ENCODE measurements at places on chromosomes 3 and 15.

DNA sequence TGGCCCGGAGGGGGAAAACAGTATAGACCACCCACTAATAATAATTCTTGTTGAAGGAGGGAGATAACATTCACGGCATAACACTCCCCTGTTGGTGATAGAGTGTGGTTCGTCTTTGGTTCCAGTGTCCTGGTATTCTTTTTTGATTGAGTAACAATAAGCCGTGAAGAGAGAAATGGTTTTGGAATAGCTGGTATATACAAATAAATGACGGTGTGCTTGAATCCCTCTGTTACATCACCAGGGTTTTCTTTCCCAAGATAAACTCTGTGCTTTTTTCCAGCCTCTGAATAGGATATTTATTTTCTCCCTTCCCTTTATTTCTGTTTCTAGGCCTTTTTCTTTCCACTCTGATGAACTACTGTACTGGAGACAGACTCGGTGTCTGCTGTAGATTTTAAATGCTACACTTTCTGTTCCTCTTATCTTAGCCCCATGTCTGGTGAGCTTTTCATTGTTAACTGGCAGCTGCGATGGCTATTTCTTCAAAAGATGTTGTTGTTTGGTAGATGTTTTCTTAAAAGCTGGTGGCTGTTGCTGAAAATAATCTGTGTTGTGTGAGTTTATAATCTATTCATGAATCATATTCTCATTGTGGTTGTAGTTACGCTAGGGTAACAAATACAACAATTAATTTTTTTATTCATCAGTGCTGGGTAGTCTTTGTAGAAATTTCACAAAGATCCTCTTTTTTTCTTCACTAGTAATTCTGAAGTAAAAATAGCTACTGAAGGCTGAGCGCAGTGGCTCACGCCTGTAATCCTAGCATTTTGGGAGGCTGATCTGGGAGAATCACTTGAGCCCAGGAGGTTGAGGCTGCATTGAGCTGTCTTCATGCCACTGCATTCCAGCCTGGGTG lies 15.5 kb upstream of the SCAANT1 start:
- DNase-seq: no peak

DNA sequence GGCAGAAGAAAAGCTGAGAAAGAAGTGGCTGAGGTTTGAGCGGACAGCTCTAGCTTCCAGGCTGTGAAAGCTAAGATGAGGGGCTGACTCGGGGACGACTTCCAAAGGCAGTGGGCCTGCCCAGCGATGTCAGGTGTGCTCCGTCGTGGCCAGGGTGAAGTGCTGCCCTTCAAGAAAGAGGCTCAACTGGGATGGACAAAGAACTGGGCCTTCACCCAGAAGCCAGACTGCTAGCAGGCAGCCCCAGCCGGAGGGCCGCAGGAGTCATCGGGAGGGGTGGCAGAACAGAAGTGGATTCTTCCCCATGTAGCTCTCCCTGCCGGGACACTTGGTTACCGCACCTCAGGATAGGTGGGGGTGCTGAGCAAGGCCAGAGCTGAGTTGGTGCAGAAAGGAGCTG lies 13.1 kb upstream of the SEC13 start:
- no peak for DNase-seq

DNA sequence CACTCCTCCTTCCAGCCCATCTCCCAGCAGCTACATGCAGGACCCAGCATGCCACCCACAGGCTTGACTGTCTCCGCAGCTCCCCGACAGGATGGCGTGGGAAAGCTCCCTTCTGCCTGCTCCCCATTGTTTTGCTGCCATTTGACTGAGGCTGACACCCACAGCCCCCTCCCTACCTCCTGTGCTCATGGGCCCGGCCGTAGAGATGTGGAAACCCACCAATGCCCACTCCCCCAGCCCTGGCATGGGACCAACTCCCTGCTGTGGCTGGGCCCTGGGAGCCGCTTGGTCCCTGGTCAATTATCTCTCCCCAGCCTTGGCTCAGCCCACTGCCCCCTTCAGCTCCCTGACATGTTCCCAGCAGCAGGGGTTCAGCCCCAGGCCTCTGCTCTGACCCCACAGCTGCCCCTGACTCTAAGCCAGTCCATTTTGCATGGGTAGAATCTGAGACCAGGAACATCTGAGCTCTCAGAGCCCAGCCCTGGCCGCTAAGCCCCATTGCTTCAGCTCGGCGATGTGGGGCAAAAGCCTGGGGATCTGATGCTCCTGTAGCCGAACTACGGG lies 8.2 kb downstream of the C3orf22 start:
- DNase-seq: no peak

DNA sequence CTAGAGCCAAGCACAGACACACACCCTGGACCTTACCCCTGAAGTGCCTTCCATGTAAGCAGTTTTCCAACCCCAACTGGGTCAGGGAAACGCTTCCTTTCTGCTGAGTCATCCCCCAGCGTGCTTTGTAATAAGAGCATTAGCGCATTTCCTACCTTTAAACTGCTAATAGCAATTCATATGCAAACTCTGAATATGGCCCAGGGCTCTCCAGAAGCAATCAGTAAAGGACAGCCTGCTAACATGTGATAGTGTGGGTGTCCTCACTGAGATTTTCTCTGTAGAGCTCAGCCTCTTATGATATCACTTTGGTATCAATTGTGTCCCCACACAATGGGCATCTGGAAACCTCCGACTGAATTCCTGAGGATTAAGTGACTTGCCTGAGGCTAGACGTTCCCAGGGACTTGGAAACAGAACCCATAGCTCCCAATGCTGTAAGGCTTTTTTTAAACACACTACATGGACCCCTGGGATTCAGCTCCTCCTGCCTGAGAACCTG lies 5.6 kb downstream of the GABRB3 start:
- DNase-seq: no peak

GRCh38 chr3:188974856-188975599 lies 196.7 kb upstream of the TPRG1 start:
- peak; percentile 34 for DNase-seq

GRCh38 chr3:127221037-127221436 lies 28.1 kb downstream of the PRR23E start:
- no peak for DNase-seq

GRCh38 chr3:59938828-59939227 lies 889.0 kb upstream of the CFAP20DC start:
- no peak for DNase-seq

DNA sequence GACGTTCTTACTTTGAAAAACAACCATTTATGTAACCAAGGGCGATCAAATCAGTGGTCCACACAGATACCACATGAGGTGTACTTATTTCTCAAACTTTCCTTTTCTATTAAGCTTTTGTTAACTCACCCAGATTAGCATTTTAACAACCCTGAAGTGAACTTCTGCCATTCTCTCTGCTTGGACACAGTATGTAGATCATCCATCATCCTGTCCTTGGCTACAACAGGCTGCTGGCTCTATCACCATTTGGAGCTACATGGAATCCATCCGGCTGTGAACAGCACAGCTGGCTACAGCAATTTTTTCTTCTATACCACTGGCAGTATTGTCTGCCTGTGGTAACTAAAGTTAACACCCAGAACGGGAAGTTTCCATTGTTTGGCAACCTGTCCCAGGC lies 4.4 kb downstream of the SEMA6D start:
- no peak for DNase-seq

- no peak for DNase-seq
Measured at GRCh38 chr3:115252679-115253078, 105.6 kb upstream of the ZBTB20 start.

- no peak for DNase-seq
Measured at GRCh38 chr15:84772467-84772866, 24.1 kb downstream of the ZNF592 start.

GRCh38 chr15:55588815-55589115 lies 620 bp upstream of the PYGO1 start:
- no peak for DNase-seq

- DNase-seq: peak; percentile 90
Measured at GRCh38 chr3:127775398-127776109, 46.8 kb downstream of the MGLL start.

DNA sequence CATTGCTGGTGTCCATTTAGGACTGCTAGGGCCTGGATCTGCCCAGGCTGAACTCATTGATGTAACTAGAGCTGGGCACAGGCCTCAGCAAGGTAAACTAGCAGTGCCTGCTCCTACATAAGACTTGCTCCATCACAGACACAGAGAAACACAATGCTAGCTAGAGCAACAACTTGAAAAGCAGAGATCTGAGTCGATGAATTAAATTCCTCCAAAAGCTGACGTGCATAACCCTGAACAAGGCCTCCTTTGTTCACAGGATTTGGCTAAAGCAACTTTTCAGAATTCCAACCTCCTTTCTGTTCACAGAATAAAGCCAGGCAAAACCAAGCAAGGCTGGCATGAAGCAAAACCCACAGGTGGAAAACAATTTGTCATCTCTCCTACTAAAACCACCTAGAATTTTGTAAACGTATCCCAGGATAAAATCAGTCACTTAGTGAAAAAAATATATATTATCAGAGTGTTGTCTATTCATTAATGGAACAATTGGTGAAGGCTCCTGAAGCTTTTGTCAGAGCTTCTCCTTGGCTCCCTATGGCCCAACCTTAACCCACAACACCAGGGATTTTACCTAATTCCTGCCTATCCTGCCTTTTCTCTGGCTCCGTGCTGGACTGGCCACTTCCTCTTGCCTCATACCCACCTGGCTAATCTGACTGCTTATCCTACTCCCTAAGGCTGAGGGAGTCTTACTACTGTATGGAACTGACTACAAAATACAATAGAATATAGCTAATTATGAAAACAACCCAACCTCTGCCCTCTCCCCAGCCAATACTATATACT lies 39.9 kb downstream of the PLCH1 start:
- DNase-seq: no peak

- peak; percentile 96 for DNase-seq
Measured at GRCh38 chr3:11455956-11456355, 183.8 kb downstream of the ATG7 start.

- no peak for DNase-seq
Measured at GRCh38 chr3:161026612-161027510, 78.3 kb downstream of the B3GALNT1 start.

DNA sequence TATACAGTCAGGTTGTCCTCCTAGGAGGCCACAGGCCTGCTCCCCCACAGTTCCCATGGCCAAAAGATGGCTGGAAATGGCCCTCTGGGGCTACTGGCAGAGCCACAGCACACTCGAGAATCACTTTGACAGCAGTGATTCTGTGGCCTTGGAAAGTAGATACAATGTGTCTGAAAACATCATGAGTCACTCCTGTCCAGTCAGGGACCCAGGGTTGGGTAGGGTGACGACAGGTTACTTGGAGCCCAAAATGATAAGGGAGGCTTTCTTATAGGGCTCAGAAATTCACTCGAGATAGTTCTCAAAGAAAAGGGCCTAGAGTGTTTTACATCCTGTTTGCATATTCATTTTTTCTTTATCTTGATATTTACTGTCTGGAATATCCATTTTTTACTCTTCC lies 24.3 kb downstream of the MRPS25 start:
- no peak for DNase-seq

DNA sequence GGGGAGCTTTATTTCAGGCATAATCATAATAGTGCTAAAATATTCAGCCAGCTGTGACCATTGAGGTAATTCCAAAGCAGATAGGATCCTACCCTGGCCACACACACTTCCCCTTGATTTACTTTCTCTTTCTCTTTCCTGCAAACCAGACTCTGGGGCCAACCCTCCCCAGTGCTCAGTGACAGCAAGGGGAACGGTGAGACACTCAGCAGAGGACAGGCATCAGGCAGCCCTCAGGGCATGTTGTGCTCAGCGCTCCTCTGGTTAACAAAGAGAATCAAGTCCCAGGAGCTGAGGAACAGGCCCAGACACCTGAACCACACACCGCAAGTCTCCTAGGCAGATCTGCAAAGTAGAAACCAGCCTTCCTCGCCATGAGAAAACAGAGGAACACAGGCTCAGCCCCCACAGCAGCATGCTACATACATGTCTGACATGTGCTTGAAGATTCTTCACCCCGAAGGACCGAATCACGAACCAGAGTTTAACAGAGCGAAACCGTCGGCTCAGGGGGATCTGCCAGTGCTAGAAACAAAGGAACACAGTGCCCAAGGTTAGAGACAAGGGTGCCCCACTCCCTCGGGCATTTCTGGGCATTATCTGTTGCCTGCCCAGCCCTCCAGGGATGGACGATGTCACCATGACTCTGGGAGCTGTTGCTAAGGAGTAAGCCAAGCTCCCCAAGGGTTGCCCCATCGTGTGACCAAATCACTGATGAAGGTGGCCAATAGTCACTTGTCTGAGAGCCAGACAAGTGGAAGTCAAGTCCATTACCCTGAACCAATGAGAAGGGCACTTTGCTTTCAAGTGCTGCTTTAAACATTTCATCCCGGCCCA lies 17.5 kb downstream of the HDC start:
- peak; percentile 38 for DNase-seq

DNA sequence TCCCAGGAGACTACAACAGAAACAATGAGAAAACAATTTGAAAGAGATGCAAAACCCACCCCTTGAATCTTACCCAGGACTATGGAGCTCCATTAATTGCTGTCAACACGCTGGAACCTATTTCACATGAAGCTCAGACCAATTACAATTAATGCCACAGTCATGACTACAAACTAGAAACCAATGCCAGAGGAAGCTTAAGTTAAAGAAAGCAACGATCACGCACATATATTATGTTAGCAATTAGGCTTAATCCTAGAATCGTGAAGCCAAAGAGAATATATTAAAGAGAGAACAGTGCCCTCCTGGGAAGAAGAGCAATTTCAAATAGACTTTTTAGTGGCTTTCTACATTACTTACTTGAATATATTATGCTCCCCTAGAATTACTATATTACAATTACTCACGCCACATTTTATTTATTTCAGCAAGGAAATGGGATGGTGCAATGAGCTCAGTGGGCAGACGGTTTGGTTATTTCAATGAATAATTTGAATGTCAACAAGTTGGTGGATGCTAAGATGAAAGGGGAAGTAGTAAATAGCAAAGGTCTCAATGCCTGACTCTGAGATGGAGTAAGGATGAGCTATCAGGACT lies 125.5 kb downstream of the GREM1 start:
- no peak for DNase-seq

DNA sequence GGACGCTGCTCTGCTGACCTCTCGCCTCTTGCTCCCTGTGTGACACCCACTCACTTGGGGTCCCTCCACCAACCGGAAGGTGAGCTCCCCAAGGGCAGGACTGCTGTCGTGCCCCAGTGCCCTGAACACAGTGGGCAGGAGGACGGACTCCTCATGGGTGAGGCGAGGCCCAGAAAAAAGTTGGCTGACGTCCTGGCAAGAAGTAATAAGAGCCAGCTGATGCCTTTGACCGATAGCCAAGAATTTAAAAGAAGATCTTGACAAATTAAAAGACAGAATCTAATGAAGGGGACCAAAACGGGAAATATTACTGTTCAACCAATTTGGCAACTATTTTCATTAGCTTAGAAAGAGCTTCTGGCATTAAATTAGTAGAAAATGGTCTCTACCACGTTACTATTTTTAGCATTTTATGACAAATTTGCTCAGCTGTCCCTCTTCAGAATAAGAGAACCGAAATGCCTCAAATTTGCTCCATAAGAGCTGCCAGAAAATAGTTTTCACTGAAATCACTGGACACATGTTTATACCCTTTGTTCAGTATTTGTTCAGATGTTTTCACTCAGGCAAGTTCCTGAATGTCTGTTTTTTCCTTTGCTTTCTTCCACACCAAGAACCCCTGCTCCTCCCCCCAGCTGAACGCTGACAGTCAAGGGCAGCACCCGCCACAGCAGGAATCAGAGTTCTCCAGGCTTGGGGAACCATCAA lies 60.5 kb downstream of the XXYLT1 start:
- DNase-seq: peak; percentile 68

Measured in EL (cell line).